D721Med (cell line): ENCODE measurements at places on chromosomes 1 and 21.

- DNase-seq, result no peak
Observed at GRCh38 chr1:151508833-151509232, 2.4 kb upstream of the CGN start.

DNA sequence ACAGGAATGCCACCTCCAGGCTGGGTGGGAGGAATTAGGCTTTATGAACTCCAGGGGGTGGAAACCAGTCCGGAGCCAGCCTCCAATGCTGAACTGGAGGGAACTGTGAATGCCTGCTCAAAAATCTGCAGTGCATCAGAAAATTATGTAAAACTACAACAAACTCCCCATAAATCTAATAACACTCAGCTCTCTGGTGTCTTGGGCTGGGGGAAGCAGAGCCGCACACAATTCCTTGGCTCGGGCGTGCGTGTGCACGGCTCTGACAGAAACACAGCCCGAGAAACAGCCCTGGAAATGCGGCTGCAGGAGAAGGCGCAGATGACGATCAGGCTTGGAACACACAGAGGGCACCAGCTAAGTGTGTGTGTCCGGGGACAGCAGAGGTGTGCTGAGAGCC, 127.6 kb upstream of the VAMP3 start:
- DNase-seq, result no peak

GRCh38 chr1:8207202-8207601, 110.7 kb upstream of the SLC45A1 start:
- no peak for DNase-seq

DNA sequence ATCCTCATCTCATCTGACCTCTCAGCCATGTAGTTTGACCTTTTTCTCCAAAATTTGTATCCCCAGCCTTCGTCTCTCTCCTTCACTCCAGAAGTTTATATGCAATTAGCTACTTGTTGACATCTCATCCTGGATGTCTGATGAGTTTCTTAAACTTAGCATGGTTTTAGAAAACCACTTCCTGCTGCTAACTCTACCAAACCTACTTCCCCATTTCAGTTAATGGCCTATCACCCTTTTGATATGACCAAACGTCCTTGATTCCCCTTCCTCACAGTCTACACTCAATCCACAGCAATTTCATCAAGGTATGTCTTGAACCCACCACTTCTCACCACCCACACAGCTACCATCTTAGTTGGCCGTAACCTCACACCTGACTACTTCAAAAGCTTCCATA, 121.9 kb downstream of the LRRC40 start:
- DNase-seq, result no peak
